ENCODE measurements at places on chromosomes 1 and 21.

DNA sequence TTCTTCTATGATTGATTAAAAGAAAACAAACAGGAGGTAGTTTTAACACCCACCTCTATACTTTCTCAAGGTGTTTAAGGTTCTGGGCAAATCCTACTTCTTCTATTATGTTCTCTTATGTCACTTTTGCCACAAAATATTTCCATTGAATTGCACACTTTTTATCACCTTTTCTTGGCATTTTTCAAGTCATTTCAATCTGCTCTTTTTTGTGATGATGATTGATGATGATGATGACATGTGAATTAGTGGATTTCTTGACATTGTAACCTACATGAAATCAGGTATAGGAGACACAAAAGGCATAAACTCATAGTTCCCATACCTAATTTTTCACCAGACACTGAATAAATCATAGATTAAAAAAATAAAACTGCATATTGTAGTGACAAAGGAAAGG is 4.1 kb downstream of the PTPRC start:
- no peak for DNase-seq

DNA sequence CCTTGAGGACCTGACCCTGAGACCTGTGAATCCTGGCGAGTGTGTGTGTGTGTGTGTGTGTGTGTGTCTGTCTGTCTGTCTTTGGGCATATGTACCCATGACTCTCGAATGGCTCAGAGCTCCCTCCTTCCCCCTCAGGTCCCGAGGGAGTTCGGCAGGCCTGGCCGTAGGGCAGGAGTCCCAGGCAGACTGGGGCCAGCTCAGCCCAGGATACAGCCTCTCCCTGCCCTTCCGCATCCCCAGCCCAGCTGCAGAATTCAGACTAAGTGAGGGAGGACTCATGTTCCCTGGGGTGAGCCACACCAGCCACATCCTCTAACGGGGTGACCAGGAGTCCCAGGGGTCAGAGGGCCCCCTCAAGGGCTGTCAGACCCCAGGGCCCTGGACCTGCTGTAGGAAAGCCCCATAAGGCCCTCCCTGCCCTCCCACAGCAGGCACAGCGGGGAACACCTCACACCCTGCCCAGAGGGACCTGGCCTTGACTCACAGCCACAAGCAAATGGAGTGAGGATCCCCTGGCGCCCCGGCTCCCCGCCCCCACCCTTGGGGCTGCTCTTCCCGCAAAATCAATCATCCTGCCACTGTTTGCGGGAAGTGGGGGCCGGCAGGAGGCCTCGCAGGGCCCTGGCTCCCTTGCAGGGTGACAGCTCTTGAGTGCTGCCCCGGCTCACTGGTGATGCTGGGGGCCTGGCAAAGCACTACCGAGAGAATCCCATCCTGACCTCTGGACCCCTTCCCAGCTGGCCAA is 101.7 kb upstream of the CASZ1 start:
- DNase-seq, result no peak

GRCh38 chr1:202143011-202143767 is 1.3 kb downstream of the ARL8A start:
- no peak for DNase-seq

DNA sequence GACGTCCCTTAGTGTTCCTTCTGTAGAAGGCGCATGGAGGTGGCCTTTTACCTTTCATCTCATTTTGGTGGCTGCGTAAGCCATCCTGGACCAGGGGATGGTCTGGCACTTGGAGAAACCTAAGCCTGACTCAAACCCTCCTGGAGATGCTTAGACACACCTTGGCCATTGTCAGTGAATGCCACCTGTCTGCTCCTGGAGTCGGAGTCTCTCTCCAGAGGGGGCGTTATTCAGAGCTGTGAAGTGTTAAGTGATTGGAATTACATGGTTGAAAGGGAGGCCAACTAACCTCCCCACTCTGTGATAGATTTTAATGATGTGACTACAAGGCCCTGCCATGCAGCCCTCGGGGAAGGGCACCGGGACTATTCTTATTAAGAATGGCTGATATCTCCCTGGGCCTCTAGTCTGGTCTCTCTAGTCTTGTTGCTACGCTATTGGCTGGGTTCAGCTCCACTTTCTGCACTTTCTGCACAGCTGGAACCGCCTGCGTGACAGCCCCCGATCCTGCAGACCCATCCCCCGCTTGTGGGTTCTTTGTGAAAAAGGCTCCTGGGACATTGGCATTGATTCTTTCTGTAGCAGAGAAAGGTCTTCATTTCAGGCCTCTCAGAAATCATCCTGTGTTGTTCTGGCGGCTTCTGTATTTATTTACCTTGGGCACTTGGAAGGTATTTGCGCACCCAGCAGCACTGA is 4.2 kb downstream of the RASSF5 start:
- no peak for DNase-seq

GRCh38 chr1:164576291-164577271 is 17.6 kb downstream of the PBX1 start:
- no peak for DNase-seq

DNA sequence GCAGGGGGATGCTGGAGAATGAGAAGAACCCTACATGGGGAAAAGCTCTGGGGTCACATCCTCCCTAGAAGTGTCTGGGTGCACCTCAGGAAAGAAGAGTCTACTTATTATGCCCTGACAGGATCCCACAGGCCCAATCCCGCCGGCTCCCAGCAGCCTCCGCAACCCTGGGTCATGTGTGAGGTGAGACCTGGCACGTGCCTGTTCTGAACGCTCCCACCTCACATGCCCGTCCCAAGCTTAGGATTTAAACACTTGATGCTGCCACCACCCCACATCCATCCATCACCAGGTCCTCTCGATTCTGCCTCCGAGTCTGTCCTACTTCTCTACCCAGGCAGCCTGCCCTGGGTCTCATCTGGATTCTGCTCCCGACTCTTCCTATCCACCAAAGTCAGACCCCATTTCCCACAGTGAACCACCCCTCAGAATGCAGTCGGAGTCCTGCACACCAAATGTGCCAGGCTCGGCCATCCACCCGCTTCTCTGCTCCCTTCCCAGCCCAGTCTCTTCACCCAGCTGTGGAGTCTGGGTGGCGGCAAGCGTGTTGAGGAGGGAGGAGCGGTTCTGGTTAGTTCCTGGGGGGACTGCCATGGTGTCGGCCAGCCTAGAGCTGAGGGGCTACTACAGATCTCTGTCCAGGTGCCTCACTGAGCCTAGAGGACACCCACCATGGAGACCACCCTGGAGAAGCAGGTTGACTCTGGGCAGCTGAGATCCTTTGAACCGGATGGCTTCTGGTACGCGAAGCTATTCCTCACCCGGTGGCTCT is 23.9 kb downstream of the SLC2A1 start:
- DNase-seq, result no peak

GRCh38 chr1:83639785-83640184 is 359.1 kb downstream of the TTLL7 start:
- DNase-seq, result no peak

GRCh38 chr21:42209801-42210479 is 9.0 kb upstream of the ABCG1 start:
- DNase-seq, result peak; percentile 24

DNA sequence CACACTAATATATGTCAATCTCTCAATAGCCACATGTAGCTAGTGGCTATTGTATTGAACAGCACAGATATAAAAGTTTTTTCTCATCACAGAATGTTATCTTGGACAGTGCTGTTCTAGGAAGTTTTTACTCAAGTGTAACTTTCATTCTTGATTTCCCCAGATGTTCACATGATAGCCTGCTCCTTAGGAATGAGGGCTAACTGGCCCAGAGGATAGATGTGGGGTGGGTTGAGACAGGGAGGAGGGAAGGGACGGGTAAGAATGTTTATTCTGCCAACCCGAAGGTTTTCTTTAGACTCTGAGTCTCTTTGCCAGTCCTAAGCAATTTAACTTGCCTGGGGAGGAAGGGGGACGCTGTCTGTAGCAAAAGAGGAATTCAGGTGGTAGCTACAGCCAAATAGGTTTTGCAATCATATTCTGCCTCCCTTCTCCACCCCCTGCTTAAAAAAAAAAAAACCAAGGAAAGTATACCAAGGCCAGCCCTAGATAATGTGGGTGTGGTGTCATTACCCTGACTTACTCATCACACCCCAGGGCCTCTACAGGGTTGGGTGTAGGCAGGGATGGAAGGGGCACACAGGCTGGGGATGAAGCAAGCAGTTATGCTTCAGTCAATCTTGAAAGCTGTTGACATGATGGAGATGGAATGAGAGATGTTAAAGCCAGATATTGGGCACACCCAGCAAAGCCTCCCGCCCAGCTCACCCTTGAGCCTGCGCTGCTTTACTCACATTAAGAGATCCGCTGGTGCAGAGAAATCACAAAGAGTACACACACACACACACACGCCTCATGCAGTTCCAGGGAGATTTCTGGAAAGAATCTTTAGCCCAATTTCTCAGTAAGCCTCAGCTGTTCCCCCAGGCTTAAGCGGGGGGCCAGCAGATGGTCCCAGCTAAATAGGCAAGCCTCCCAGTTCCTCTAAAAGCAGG is 59.9 kb downstream of the PLXNA2 start:
- DNase-seq, result peak; percentile 79

GRCh38 chr1:245338485-245338877 is 183.7 kb downstream of the KIF26B start:
- DNase-seq, result no peak

DNA sequence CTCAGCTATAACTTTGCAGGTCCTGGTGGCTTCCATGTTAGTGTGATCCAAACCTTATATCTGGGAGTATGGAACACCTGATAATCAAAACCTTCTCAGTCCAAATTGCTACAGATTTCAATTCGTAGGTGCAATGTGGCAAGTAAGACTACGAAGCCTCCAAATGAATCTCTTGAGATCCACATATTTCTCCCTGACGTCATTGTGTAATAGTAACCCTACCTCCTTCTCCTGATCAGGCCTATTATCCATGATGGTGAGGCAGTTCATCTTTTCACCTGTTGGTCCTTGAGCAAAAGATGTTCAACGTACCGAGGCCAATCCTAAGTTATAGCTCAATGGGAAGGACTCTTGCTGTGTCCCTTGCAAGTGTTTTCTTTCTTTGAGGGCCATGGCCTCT is 115.9 kb upstream of the CHRM3 start:
- no peak for DNase-seq

GRCh38 chr21:14616380-14617039 is 70.4 kb upstream of the SAMSN1 start:
- DNase-seq, result no peak

GRCh38 chr1:67735206-67735605 is 50.2 kb downstream of the GADD45A start:
- DNase-seq, result no peak

- no peak for DNase-seq
These were observed 12.0 kb downstream of the SLC35D1 start for GRCh38 chr1:67041841-67042503.

DNA sequence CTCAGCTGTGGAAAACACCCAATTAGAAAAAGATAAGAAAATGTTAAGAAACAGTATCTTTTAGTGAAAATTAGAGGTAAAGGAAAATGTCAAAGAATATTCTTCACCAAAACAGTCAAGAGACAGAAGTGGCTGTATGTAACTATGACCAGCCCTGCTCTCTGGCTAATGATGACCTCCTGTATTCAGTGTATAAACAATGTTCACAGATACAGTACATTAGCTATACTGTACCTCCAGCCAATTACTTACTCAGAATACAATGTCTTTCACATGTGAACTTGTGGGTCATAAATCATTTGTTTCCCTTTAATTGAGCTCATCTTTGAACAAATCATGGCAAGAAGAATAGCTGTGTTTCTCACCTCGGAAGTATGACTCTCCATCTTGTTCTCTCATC is 432.0 kb downstream of the LMO4 start:
- DNase-seq, result no peak

GRCh38 chr1:4062992-4063391 is 162.9 kb upstream of the C1orf174 start:
- no peak for DNase-seq

- no peak for DNase-seq
These were observed 54.5 kb upstream of the PTGFRN start for GRCh38 chr1:116855191-116855619.

GRCh38 chr1:162678439-162678838 is 46.2 kb downstream of the DDR2 start:
- DNase-seq, result no peak

GRCh38 chr1:171833091-171833825 is 8.0 kb upstream of the DNM3 start:
- no peak for DNase-seq

GRCh38 chr1:40316595-40317393 is at the start of gene COL9A2:
COL9A2 (minus strand) TSS chr1:40317286; CDS start chr1:40317197, 89 bp downstream.
- no peak for DNase-seq

GRCh38 chr1:59682396-59683080 is 132.2 kb upstream of the HOOK1 start:
- DNase-seq, result no peak

DNA sequence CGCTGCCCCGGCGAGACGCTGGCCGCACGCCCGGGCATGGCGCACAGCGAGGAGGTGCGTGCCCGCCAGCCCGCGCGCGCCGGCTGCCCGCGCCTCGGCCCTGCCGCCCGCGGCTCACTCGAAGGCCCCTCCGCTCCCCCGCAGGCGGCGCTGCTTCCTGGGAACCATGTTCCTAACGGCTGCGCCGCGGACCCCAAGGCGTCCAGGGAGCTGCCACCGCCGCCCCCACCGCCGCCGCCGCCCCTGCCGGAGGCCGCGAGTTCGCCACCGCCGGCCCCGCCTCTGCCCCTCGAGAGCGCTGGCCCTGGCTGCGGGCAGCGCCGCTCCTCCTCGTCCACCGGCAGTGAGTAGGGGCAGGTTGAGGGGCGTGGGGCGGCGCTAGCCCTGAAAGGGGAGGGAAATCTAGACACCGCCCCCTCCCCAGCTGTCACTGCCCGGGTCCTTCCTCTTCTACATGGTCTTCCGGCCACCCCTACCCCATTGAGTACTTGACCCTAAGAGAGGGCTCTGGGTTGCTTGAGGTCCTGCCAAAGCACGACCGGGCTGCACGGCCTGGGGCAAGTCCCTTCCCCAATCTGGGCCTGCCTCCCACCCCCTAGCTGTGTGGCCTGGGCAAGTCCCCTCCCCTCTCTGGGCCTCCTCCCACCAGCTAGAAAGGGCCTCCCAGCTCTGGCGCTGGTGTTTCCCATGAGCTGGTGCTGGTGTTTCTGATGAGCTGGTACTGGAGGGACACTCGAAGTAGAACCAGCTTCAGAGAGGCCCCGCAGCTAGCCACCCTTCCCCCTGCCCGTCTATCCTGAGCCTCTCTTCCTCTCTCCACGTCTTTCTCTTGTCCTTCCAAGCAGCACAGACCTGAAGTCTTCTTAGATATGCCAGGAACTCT is 17.0 kb downstream of the TNFRSF25 start:
- DNase-seq, result no peak

GRCh38 chr1:112717263-112717873 is 2.2 kb upstream of the PPM1J start:
- no peak for DNase-seq

DNA sequence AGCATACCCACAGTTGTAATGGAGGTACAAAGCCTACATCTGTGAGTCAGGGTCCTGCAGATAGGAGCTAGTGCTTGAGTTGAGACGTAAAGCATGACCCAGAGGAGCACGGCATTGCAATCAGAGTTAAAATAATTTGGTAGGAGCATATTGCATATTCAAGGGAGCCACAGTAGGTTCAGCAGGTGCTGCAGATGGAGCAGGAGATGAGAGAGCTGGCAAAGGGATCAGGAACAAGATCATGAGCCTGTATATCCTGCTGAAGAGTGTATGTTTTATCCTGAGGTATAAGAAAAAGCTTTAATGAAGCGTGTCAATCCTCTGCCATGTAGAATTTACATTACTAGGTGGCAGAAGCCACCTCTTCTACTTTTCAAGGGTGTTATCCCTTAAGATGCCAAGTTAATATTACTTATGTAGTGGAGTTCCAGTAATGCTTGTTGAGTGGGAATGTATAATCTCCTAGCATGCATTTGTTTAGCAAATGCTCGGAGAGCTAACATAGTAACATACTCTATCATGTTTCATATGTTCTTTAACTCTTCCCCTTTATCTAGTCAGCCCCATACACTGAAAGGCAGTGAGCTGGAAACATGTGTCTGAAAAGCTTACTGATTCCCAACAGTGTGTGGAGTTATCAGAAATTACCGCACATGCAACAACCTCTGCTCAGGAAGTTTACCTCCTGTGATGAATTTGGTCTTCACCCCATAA is 300.3 kb downstream of the GRIK1 start:
- no peak for DNase-seq

Measured in ureter (tissue), 1 donor.